Activated T-helper 1 cell treated with anti-CD3 and anti-CD28 coated beads, Interleukin-2, amount 50 U/mL, for 16 hours (primary cell): ENCODE measurements at places on chromosomes 7 and 10.

DNA sequence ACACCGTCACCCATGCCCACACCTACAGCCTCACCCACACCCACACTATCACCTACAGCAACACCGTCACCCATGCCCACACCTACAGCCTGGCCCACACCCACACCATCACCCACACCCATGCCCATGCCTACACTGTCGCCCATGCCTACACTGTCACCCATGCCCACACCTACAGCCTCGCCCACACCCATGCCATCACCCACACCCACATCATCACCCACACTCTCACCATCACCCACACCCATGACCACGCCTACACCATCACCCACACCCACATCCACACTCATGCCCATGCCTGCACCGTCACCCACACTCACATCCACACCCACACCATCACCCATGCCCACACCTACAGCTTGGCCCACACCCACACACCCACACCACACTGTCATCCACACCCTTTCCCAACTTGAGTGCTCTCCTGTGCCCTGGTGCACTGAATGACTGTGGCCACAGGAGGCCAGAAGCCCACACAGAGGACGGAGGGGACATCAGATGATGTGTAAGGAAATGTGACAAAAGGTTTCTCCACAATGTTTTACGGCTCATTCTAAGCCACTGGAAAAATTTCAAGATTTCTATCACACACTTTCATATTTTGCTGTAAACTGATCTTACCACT is 153.3 kb downstream of the WDR37 start:
- no peak for DNase-seq

DNA sequence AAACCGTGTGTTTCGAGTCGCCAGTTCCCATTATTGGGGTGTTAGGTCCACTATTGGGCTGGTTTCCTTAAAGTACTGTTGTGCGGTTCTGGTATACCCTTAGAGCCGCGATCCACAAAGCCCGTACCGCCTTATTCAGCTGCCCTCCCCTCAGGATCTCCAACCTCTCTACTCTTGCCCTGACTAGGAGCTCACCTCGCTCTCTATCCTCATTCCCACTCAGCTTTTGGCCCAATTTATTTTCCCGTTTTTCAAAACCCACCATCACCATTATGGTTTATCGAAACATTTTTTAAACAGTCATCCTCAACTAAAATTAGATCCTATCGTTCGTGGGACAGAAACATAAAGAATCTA is 461 bp upstream of the ETV1 start:
- DNase-seq = no peak

DNA sequence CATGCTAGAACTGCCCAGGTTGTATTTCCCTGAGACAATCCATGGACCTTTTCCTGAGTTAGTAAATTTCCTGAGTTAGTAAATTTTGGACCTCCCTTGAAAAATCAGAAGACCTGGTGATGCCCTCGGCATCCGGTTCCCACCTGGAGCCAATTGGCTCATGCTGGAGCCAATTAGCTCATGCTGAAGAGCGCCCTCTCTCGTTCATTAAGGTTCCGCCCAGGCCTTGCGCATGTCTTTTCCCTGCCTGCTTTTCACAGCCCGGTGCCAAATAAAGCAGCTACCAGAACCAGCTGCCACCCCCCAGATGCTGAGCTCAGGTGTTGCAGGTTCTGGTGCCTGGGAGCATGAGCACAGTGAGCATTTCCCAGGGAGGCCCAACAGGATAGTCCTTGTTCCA is 96.2 kb downstream of the APBB1IP start:
- no peak for DNase-seq

- DNase-seq = no peak
These were observed 1037.0 kb downstream of the CNTNAP2 start for GRCh38 chr7:147153571-147153970.

DNA sequence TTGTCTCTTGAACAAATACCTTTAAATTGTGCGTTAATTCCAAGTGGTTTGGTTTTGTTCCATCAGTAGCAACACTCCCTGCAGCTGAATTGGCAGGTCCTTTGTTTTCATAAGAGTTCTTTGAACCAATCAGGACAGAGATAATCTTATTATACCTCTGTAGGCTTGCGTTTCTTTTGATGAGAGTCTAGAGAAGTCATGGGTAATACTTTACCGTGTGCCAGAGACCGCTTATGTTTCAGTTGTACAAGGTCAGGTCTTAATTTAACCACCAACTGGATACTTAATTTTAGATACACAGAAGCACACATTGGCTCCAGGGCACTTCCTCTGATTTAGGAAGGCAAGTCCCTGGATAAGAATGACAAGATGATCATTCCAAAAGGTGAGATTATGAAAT is at the start of gene ASB15:
Gene ASB15 (plus strand): TSS at position 292 of the 400 bp plus-strand sequence. CDS start 12,682 bp downstream, outside the sequence.
- DNase-seq = no peak
